Caki2 (cell line): ENCODE measurements at places on chromosomes 1 and 21.
A peak's percentile ranks its signal among the peaks of the same experiment; 100 is the strongest.

GRCh38 chr21:34845521-34846451 is 177.0 kb downstream of the CLIC6 start:
- DNase-seq: peak; percentile 92

- no peak for DNase-seq
These were observed 154.0 kb upstream of the C1orf87 start for GRCh38 chr1:60227601-60228000.

GRCh38 chr1:153547560-153548551 is 1.2 kb downstream of the S100A3 start:
- DNase-seq: no peak

- no peak for DNase-seq
These were observed 250.2 kb downstream of the PLA2G4A start for GRCh38 chr1:187078916-187079315.

DNA sequence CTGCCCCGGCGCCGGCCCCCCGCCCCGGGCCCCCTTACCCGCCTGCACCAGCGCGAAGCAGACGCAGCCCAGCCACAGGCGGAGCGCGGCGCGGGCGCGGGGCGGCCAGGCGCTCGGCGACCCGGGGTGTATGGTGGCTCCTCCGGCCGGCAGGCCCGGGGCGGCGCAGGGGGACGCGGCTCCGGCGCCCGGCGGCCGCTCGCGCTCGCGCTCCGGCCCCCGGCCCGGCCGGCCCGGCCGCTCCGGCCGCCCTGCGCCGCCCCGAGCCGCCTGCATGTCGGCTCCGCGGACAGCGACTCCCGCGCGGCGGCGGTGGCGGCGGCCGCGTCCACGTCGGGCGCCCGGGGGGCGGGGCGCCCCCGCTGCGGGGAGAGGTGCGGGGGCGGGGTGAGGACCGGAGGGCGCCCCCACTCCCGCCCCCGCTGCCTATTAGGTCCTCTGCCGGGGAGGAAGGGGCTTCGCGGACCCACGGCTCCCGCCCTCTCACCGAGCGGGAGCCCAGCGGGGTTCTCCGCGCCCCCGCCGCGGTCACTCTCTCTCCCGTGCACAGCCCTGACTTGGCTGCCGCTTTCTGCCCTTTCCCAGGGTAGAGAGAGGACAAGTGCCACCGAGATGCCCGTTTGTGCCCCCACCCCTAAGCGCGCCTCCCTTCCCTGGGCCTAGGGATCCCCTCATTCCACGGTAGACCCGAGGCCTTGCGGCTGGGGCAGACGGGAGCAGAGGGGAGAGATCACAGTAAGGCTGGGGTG is at the start of gene FNDC5:
Gene FNDC5 (minus strand): TSS at position 298 of the 749 bp plus-strand sequence.
- DNase-seq: no peak

DNA sequence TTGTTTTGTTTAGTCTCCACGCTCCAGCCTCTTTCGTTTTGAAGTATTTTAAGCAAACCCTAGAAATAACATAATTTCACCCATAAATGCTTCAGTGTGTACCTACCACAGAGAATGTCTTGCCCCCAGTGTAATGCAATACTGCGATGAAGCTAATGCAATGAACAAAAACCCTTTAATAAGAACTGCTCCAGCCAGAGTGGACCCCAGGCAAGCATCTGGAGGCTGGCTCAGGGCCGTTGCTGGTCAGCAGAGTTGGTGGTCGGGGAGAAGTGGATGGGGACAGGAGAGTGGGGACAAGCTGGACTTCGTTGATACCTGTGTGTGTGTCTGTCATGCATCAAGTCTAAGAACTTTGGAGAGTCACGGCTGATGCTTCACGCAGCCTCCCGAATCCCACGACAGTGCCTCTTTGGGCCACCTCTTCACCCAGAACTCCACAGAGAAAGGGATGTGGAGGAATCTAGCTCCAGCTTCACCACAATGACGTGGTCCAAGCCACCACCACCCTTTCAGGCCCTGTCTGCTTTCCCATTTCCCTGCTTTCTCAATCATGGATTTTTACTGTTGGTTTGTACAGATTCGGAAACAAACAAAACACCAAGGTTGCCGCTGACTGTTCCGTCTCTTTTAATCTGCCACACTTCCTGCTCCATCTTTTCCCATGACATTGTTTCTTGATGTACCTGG is 108.6 kb upstream of the ERRFI1 start:
- no peak for DNase-seq

DNA sequence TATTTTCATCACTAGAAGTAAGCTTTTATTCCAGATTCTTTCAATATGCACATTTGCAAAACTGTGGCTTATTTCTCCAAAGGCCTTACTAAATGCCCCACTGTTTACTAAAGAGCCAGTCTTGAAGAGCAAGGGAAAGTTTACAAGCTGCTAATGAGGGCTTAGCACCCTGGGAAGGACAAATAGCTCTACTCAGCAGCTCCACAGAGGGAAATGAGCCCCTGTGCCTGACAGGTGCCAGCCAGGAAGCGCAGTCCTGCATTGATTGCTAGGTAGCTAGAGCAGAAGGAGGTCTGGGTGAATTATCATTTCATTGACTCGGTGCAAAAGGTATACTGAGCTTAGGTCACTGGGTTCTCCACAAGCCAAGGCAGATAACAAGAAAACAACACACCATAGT is 307.0 kb downstream of the SETD4 start:
- no peak for DNase-seq

DNA sequence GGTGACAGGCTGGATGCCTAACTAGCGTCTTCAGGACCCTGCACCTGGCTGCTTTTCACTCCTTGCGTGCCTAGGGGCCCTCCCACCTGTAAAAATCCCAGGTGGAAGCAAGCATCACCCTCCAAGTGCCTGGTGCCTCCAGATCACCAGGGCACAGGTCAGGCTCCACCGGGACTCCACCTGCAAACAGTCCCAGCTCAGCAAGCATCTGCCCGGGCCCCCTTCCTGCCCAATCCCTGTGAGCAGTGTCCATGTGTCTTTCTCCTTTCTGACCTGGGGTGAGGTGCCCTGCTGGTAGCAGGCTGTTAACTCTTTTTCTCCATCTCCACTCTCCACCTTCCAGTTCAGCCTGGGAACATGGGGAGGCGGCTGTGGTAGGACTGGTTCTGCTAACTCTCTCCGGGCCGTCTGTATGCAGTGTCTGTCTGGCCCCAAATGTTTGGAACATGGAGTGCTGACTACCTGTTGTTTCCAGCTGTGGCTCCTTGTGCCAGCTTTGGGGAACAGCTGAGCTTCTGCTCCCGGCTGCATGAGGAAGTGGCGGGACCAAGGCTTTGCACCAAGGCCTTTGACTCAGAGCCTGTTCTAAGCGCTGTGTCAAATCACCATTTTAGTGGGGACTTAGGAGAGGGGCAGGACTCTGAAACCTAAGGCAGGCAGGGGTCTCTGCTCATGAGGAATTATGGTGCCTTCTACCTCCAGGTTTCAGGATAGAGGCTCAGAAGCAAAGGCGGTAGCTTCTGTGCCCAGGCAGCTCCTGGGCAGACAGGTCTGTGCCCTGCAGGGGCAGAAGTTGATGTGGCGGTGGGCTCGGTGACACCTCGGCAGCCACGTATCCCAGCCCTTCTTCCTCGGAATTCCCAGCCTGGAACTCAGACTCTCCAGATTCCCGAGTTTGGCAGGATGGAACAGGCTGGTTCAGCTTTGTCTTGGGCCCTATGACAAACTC is 5.5 kb downstream of the GPR137B start:
- no peak for DNase-seq

DNA sequence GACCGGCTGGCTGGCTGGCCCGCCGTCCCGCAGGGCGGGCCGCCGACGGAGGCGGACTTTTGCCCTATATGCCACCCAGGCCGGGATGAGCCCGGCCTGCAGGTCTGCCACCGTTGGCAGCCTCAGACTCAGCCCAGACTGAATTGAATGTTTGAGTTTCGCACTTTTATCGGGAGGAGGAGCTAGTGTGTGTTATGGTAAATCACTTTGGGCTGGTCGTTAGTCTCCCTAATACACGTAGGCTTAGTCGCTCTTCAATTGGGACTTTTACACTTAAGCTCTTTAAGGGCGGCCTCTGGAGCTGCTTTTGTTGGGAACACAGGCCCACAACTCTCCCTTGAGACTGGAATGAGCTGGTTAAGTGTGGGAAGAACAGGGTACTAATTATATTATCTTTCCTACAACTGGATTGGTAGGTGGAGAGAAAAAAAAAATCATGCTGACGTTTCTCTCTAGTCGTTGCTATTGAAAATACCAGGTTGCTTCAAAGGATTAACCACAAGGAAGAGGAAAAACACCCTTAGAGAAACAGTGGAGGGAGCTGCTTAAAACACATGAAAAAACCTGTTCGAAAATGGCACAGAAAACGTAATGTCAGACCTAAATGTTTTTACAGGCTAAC is 1.4 kb upstream of the IRF2BP2 start:
- DNase-seq: peak; percentile 91

DNA sequence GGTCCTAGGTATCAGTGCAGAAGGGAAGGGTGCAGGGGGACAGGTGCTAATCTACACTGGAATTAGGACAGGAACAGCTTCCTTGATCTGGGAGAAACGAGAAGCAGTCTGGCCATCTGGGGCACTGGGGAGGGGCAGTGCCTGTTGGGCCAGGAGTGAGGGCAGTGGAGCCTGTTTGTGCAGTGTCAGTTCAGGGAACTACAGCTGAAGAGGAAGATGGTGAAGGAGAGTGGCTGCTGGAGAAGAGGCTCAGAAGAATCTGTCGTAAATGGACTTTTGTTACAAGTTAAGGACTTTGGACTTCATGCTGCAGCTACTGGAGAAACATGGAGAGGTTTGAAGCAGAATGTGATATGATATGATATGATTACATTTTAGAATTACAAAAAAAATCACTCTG is 3.2 kb upstream of the TNFSF4 start:
- no peak for DNase-seq

DNA sequence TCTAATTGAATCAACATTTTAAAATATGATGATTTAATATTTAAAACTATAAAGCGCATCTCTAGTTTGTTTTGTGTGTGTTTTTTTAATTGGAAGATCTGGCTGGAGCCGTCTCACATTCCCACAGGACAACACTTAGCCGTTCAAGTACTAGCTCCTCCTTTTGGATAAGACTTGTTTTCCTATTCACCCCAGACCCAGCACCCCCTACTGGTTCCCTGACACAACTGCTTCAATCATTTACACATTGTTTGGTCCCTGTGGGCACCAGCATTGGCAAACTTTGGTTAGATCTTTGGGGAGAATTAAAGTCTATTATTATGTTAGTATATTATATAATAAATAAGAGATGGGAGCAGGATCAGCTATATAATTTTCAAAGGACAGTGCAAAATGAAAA is 34.5 kb downstream of the TYW3 start:
- no peak for DNase-seq

DNA sequence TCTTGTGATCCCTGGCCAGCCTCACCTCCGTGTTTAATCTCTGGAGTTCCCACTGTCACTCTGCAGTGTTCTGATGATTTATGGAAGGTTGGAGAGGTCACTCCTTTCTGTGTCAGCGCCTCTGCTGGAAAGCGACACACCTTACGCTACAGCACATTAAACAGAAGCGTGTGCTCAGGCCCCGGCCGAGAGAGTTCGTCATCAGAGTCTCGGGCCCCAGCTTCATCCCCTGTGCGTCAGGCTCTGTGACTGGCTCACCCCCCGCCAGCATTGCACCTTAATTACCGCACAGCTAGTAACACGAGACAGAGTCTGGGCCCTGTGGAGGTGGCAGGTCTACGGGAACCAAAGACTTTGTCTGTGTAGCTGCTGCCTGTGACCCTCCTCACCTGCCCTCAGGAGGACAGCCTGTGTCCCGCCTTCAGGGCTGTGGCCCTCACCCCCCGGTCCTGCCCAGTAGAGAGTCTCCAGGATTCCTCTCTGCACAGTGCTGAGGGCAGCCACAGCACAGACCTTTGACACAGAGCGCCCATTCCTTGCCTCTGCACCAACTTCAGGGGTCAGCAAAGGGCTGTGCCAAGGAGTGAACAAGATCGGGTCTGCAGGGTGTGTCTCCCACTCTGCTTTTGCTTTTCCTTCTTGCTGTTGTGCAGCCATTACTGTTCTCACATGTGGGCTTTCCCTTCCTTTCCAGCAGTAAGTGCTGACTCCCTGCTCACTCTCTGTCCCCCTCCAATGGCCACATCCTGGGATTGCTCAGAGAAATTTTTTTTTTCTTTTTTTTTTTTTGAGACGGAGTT is 157.6 kb downstream of the PGBD5 start:
- DNase-seq: peak; percentile 66

DNA sequence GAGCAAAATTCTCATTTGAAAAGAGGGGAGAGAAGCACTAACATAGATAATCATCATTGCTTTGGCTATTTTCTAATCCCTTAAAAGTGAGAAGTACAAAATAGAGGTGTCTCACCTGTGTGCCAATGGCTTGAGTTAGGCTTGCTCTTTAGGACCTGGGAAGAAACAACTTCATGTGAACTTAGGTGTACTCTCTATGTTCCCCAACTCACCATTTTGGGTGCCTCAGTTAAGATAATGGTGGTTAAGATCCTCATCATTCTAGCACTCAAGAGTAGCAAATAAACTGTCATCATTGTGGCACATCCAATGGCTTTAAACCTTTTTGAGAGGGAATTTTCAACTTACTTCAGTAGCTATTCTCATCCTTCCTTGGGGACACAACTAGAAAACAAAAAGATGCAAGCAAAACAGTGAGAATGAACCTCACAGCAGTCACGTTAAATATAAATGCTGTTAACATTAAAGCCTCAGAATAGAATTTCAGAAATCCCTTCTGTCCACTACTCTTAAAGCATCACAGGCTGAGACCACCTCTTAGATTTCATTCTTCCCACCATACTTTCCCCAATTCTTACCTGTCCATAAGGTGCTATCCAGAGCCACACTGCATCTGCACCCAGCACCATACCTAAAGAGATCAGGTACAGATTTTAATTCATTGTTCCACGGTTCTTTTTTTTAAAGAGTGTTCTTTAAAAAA is 1.2 kb downstream of the GAS5 start:
- no peak for DNase-seq

DNA sequence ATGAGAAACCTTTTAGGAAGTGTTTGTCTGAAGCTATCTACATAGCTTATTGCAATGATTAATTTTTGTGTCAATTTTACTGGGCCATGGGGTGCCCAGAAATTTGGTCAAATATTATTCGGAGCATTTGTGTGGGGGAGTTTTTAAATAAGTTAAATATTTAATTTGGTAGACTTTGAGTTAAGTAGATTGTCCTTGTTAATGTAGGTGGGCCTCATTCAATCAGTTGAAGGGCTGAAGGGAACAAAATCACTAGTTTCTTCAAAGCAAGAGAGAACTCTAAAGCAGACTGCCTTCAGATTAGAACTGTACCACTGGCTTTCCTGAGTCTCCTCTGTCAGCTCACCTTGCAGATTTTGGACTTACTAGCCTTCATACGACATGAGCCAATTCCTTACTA is 1008.6 kb upstream of the ADAMTS5 start:
- no peak for DNase-seq

DNA sequence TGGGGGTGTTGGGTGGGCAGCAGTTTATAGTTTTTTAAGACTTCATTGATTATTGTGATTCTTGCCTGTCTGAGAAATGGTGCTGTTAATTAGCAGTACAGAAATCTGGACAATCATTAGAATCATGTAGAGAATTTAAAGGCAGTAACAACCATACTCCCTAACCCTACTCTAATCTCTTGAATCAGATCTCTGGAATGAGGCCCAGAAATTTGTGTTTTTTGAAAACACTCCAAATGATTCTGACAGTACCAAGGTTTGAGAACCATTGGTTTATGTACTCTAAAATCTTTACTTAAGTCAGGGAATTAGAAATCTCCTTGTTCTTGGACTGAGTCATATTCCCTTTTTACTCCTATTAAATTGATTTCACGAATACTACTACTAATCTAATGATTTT is 24.0 kb downstream of the FNBP1L start:
- DNase-seq: no peak

GRCh38 chr1:2269193-2269921 is 41.2 kb downstream of the SKI start:
- DNase-seq: no peak

- DNase-seq: no peak
These were observed 12.2 kb downstream of the MSTO1 start for GRCh38 chr1:155622191-155622590.
